HuH-7 (cell line): ENCODE measurements at places on chromosomes 2 and 18.

DNA sequence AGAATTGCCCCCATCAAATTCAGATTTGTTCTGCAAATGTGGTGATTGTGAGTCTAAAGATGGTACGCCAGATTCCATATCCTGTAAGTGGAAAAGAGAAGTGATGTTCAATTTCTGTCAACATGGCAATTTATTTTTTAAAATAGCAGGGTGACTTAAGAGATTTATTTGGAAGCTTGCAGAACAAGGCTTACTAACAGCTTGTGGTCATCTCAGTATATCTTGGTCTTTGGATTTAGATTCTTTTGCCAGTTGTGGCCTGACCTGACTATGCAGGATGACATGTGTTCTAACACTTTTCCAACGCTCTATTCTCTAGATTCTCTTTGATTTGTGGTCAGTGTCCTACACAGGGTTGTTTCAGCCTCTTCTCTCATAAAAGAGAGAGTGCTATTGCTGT lies 74.4 kb downstream of the MAP3K20 start:
- no peak for DNase-seq

- no peak for DNase-seq
Observed at GRCh38 chr2:120316528-120317179, 29.3 kb upstream of the INHBB start.

- peak; percentile 2 for DNase-seq
Observed at GRCh38 chr2:52340171-52340570, 1308.2 kb upstream of the NRXN1 start.

GRCh38 chr2:167761465-167762136 lies 485.8 kb downstream of the STK39 start:
- DNase-seq: no peak

- no peak for DNase-seq
Observed at GRCh38 chr2:229407170-229407569, 136.1 kb upstream of the PID1 start.

GRCh38 chr2:165470361-165470760 lies 863 bp downstream of the CSRNP3 start:
- no peak for DNase-seq

DNA sequence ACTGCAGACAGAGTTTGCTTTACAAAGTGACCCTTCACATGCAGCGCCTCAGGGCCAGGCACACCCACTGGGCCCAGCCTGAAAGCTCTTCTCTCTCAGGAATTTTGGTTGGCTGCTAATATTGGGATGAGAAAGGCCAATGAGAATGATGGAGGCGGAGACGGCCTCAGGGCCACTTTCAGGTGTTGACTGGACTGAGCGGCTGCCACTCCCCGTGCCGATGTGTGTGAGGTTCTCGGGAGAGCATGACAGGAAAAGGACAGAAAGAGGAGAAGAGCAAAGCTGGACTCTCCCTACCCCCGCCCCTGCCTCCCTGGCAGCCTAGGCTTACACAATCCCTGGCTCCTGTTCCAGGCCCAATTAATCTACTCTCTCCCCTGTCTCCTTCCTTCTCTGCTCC lies 155.7 kb downstream of the CELF4 start:
- no peak for DNase-seq

DNA sequence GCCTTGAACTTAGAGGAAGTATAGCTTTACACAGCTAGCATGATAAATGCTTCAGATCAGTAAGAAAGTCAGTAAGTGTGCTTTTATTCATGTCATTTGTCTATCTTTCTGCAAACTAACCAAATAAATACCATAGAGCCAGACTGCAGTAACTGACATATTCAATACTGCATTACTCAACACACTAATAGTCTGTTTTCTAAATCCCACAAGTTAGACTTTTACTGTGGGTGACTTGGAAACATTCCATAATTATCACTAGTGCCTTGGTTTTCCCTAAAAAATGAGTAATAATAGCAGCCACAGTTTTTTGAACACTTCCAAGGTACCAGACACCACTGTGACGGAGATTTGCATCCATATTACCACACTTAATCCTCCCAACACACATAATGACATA lies 33.0 kb downstream of the ACVR1 start:
- no peak for DNase-seq

- no peak for DNase-seq
Observed at GRCh38 chr2:128689971-128690370, 371.3 kb upstream of the HS6ST1 start.
